Stimulated activated naive B cell treated with anti-CD40 and anti-IgM and Interleukin-4, amounts not matched to agents 10 μg/mL and 1 μg/mL and 100 μg/mL, for 72 hours (primary cell): ENCODE measurements at places on chromosomes 7 and 10.

GRCh38 chr7:46937826-46938225 lies 644.1 kb downstream of the TNS3 start:
- H3K4me3 ChIP-seq: no peak overlapping the region
- DNase-seq: no peak
- H3K4me1 ChIP-seq: no peaks in the 10 kb centered on the region
- peaks cover 4% of the 10 kb centered on the region for H3K27me3 ChIP-seq

DNA sequence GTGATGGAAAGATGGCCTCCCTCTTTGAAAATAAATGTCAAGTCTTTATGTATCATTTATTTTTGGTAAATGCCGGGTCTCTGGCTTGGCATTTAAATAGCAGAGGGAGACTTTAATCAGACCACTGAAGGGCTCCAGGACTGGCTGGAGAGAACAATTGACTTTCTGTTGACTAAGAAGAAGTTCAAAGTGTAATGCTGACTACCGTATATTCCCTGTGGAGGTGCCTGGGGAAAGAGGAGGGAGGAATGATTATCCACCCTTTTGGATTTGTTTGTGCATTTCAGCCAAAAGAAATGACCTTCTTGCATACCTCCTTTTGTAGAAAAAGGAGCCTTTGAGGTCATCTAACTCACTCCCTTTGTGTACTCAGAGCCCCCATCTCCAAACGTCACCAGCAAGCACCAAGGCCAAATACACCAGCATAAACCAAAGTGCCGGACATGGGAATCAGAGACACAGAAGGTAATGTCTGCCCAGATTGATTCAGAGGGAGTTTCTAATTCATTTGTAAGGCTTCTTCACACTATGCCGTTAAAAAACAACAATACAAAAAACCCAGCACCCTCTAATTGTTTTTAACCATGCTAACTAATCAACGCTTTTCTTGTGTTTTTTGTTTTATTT lies 75.2 kb downstream of the PRLHR start:
- H3K27ac ChIP-seq: no peak overlapping the region
- no peaks in the 10 kb centered on the region for H3K27me3 ChIP-seq
- no peaks in the 10 kb centered on the region for H3K4me1 ChIP-seq
- no peak overlapping the region for H3K4me3 ChIP-seq

DNA sequence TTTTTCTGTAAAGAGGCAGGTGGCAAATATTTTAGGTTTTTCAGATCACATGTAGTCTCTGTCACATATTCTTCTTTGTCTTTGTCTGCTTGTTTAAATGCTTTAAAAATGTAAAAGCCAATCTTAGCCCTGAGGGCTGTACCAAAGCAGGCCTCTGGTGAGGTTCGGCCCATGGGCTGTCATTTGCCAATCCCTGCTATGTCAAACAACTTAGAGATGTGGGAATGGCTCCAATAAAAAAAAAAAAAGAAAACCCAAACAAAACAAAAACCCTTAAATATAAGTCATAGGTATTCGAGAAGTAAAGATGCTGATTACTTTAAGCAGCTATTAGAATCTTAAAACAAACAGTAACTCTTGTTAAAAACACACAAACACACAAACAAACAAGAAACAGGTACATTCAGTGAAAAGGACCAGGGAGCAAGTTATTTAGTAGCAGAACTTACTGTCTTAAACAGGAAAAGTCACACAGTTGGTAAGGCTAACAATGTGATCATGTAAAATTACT lies 61.4 kb upstream of the NAMPT start:
- DNase-seq: no peak
- H3K27me3 ChIP-seq: peaks cover 20% of the 10 kb centered on the region
- peaks cover 33% of the 10 kb centered on the region for H3K4me1 ChIP-seq
- peaks cover 32% of the 10 kb centered on the region for H3K36me3 ChIP-seq
- peak overlapping the region; percentile 33 for H3K4me3 ChIP-seq
- peak overlapping the region; percentile 97 for H3K27ac ChIP-seq

DNA sequence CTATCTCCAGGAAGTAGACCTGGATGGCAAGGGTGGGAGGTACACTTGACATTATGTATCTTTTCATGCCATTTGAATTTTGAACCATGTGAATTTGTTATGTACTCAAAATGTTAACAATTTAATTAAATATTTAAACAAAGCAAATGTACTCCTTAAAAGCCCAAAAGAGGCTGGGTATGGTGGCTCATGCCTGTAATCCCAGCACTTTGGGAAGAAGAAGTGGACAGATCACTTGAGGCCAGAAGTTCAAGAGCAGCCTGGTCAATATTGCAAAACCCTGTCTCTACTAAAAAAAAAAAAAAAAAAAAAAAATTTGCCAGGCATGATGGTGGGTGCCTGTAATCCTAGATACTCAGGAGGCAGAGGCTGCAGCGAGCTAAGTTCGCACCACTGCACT lies 136.9 kb upstream of the ASAH2 start:
- no peak for DNase-seq
- no peak overlapping the region for H3K4me3 ChIP-seq
- H3K27me3 ChIP-seq: no peaks in the 10 kb centered on the region
